ENCODE measurements at places on chromosomes 11 and 22.

GRCh38 chr22:32448980-32449379 is 15.3 kb downstream of the BPIFC start:
- DNase-seq = no peak

- no peak for DNase-seq
Observed at GRCh38 chr11:117019871-117020270, 78.4 kb downstream of the SIK3 start.

DNA sequence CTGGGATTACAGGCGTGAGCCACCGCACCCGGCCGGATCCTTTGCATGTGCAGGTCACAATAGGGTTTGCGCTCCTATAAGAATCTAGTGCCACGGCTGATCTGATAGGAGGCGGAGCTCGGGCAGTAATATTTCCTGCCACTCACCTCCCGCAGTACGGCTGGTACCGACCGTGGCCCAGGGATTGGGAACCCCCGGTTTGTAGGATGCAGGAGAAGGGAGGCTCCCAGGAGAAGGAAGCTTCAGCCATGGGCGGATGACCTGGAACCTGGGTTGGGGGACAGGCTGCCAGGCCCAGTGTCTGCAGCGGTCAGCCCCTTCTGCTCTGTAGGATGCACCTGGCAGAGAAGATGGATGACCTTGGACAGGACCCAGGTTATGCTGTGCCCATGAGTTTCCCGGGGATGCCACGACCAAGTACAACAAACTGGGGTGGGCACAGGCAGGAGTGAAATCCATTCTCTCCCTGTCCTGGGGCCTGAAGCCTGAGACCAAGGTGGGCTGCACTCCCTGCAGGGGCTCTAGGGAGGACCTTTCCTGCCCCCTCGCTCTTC is 818.9 kb downstream of the BRD1 start:
- no peak for DNase-seq

DNA sequence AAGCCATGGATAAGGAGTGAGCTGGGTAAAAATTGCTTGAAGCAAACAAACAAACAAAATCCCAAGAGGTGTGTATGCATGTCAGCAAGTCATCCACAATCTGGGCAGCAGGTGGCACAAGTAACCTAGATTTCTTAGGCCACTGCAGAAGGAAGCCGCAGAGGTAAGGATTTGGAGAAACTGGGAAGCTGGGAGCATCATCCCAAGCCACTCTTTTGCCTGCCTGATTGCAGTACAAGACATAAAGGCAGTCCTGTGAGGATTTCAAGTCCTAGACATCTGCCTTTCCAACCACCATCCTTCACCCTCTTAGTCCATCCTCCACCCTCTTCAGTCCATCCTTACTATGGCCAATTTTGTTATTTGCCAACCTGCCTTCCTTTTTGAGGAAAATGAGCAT is 67.2 kb upstream of the BMAL1 start:
- DNase-seq = peak; percentile 56
